IPS-NIHi11 (cell line): ENCODE measurements at places on chromosomes 5 and 9.

DNA sequence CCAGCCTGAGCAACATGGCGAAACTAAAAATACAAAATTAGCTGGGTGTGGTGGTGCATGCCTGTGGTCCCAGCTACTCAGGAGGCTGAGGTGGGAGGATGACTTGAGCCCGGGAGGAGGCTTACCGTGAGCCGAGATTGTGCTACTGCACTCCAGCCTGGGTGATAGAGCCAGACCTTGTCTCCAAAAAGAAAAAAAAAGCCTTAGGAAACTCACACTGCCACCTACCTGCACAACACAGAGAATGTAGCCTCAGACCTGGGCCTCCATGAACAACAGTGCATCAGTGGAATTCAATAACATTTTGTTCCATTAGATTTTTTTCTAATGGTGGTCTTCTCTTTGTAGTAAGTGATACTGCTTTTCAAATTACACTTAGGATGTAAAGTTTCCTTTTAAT, 63.8 kb upstream of the RARS1 start:
- peak; percentile 51 for DNase-seq

DNA sequence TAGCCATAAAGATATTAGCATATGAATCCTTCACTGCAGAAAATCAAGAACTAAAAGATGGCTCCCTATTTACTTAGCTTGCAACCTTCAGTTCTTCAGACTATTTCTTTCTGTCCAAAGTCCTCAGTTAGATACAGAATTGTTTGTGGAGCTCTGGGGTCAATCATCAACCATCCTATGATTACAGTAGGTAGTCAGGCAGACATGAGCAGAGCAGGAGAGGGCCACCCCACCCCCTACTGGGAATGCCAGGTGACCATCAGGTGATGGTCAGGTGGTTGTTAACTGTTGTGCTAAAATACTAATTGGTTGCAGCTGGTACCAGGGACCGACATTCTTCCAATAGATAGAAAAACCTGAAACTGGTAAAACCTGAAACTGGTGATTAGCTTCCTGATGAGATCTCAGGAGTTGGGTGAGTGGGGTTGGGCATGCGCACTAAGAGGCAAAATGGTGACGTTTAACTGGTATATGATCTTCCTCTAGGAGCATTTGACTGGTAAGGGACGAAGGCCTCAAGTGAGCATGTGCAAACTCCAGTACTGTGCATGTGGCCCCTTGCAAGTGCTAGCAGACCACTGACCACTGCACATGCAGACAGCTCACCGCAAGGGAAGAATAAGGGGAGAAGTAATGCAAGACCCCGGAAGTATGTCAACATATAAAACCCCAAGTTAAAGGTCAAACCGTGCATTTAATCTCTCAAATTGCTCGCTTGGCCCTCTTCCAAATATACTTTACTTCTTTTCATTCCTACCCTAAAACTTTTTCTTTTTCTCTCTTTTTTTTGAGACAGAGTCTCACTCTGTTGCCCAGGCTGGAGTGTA, 13.6 kb downstream of the C9orf57 start:
- DNase-seq: no peak

DNA sequence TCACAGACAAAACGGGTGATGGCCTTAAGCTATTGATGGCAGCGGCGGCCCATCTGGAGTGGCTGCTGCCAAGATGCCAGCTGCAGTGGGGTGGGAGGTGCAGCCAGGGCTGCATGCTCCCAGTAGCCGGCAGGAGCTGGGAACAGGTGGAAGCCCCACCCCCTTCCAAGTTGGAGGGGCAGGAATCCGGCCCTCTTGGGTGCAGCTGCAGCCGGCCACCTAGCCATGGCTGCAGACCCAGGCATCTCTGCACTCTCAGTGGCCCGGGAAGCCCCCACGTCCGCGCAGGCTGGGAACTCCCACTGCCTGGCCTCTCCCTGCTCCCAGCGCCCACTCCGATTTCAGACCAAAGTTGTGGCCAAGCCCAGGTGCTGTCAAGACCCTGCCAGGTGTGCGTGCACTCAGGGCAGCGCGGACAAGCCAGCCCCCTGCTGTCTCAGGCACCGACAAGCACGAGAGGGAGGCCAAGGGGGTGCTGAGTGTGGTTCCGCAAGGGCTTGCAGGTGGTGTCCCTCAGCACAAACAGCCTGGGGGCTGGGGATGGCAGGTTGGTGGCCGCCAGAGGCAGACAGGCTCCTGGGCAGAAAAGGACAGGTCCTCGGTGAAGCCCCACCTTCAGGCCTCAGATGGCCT, 115.1 kb upstream of the TSLP start:
- no peak for DNase-seq

GRCh38 chr9:86287013-86287412, 4.7 kb upstream of the ISCA1 start:
- DNase-seq: peak; percentile 29

DNA sequence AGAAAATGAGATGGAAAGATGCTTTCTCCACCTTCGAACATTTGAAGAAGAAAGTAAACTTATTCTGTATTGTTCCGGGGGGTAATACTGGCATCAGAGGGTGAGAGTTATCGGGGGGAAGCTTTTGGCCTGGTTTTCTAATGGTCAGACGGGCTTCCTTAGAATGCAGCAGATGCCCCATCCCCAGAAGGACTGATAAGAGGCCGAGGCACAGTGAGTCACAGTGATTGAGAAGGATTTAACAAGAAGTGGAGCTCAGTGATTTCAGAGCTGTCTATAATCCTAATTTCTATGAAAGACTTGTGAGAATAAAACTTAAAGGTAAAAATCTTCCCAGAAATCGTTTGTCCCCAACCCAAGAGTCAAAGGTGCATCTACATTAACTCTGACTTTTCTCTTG, 123.9 kb downstream of the DOCK8 start:
- no peak for DNase-seq

- no peak for DNase-seq
Measured at GRCh38 chr5:131265311-131265803, 1.5 kb downstream of the CDC42SE2 start.

- no peak for DNase-seq
Measured at GRCh38 chr9:121156263-121156731, 45.4 kb downstream of the RAB14 start.

DNA sequence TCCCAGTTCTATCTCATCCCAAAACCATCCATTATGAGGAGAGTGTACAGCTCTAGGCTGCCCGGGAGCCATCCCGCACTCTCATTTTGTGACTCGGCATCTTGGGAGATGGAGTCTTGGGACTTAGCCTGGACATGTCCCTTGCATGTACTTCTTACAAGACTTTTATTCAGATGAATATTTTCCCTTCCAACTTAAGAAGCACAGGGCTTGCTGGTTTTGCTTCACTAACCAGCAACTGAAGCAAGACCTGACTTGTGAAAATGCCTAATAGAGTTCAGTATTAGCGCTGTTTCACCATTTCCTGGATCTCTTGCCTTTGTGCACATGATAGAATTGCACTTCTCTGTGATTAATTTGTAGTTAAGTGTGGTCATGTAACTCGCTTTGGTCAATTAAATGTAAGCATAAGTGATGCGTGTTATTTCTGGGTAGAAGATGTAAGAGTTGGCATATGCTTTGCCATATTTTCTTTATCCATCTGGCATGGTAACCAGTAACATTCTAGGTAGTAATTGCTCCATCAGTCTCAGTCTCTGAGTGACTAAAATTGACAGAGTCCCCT, 55.8 kb downstream of the PDCD1LG2 start:
- DNase-seq: no peak

GRCh38 chr5:163997965-163998364, 492.5 kb downstream of the MAT2B start:
- DNase-seq: no peak

DNA sequence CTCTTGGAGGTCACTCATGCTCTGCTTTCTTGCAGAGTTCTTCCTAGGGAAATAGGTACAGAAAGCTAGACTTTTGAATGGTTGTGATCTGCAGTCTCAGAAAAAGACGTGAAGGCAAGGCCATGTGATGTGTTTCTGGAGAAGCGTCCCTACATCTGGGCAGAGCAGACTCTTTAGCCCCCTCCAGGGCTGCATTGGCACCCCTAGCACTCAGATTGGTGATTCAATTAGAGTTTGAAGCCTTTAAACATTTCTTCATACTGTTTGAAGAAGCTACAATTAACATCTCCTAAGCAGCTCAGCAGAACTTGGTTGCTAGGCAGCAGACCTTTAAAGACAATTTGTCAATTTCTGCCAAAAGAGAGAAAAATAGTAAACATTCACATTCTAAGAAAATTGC, 21.6 kb downstream of the JADE2 start:
- DNase-seq: no peak

DNA sequence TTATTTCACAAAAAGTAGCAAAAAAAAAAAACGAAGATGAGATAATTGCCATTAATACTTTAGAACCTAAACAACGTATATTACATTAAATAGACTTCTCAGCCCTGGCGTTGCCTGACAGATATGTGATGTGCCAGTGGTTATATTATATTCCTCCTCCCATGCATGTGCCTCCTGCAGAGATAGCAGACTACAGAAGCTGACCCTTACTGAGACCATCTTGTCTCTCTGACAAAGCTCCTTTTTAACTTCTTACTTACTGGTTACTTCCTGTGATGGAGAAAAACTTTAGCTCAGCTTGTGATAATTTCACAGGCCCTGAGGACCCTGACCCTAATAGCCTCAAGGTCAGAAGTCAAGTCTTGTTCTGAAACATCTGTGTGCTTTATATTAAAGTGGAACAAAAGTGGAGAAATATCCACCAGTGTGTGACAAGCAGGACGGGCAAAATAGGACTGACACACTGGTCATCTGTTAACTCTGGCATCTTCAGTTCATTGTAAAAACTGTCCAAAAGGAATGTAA, 80.6 kb upstream of the POU5F2 start:
- no peak for DNase-seq

DNA sequence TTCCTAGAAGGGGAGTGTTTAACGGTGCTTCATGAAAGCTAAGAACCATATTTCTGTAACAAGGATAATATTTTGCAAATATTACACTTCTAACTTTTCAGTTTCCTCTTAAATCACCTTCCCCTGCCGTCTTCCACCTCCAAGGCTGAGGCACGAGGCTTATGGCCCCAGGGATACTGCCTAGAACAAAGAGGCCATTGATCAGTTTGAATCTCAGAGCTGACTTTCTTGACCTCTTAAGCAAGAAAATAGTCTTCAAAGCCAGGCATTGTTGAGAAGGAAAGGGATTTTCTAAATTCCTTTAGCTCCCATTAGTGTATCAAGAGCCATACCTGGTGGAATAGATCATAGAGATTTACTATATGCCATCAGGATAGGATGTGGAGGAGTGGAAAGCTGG, 566.2 kb downstream of the BNC2 start:
- no peak for DNase-seq
